Fibroblast of skin of right biceps (primary cell): ENCODE measurements at places on chromosomes 4 and X.
A peak's percentile ranks its signal among the peaks of the same experiment; 100 is the strongest.

DNA sequence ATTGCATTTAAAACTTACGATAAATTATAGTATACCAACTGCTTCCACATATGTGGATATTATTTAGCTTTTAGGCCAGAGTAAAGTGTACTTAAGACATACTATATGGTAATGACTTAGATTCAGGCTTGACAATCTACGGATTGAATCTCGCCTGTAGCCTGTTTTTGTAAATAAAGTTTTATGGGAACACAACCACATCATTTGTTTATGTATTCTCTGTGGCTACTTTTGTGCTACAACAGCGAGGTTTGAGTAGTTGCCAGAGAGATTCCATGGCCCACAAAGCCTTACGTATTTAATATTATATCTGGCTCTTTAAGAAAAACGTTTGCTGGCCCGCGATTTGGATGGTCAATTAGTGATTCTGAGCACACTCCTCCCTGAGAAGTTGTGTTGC lies 37.6 kb downstream of the HHIP start:
- no peak for DNase-seq

- DNase-seq, result no peak
Observed at GRCh38 chr4:74439952-74440351, 5.0 kb upstream of the AREG start.

DNA sequence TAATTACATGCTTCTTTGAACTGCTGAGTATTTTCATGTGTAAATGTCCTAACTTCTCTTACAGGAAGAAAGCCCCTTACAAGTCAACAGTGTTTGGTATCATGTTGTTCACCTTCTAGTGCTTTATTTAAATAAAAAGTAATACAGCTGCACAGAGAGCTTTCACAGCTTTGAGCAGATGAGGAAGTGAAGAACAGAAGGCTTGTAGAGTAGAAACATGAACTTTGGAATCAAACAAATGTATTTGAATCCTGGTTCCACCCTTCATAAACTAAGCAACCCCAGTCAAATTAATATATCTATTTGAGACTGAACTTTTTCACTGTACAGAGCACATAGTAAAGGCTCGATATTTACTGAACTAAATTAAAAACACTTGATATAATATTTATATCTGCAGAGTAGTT lies 120.5 kb downstream of the CAMK2D start:
- DNase-seq, result no peak

GRCh38 chr4:93031431-93032098 lies 727.8 kb downstream of the GRID2 start:
- peak; percentile 2 for DNase-seq

GRCh38 chr4:83112678-83113428 lies 1.7 kb downstream of the PLAC8 start:
- DNase-seq, result peak; percentile 65

GRCh38 chr4:55447108-55447708 lies 51.5 kb downstream of the TMEM165 start:
- no peak for DNase-seq

DNA sequence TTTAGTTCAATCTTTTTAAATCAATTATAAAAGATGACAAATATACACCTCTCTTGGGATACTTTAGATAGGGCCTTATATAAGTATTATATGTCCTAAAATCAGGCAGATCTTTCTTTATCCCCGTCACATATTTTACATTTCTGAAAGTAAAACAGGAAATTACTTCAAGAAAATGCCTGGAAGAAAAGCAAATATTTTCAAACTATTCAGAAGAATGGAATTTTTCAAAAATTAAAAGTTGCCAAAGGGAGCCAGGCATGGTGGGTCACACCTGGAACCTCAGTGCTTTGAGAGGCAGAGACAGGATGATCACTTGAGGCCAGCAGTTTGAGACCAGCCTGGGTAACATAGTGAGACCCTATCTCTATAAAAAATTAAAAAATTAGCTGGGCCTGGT lies 34.4 kb downstream of the MGARP start:
- peak; percentile 78 for DNase-seq

DNA sequence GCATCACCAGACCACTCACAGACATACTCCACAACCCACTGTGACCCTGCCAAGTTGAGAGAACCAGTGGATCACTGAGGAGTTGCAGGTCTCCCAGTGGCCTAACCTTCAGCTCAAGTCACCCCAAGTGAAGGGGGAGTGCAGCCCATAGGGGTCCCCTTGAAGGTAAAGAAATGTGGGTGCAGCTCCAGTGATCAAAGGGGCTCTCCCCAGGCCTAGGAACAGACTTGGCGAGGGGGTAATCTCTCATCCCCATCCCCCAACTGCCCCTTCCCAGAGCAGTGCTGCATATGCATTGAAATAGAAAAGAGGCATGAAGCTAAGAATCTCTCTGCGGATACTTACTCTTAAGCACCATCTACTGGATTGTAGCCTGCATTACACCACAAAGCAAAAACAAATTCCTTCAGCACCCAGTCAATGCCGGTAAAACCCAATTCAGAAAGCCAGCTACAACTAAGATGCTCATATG lies 27.0 kb downstream of the MAGEE1 start:
- DNase-seq, result peak; percentile 0

DNA sequence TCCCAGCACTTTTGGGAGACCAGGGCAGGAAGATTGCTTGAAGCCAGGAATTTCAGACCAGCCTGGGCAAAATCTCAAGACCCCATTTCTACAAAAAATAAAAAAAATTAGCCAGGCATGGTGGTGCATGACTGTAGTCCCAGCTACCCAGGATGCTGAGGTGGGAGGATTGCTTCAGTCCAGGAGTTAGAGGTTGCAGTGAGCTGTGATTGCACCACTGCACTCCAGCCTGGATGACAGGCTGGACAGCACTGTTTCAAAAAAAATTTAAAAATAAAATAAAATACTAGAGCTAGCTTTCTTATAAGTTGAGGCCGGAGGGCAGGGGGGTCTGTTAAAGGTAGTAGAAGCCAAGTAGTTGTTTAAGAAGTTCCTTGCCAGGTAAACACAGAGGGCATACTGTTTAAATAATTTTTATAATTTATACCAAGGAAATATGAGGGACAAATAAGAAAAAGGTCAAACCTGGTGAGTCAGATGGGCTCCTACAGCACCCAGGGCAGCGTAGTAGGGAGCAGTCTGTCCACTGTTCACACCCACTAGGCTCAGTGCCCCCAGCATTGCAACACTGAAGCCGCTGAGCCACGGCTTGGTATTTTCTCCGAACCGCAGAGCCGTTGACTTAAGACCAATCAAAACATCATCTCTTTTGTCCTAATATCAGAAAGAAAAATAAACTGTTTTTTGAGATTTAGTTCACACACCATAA lies 17.3 kb downstream of the COQ2 start:
- DNase-seq, result peak; percentile 25

- no peak for DNase-seq
Observed at GRCh38 chrX:118717678-118718391, 9.6 kb upstream of the IL13RA1 start.

DNA sequence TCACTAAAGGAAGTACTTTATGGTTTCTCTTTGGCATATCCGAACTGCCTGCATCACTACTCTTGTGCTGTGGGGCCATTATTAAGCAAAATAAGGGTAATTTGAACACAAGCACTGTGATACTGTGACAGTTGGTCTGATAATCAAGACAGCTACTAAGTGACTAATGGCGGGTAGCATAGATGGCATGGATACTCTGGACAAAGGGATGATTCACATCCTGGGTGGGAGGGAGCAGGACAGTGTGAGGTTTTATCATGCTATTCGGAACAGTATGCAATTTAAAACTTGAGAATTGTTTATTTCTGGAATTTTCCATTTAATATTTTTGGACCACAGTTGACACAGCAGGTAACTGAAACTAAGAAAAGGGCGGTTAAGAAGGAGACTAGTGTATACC lies 52.6 kb upstream of the CITED1 start:
- DNase-seq, result peak; percentile 22

DNA sequence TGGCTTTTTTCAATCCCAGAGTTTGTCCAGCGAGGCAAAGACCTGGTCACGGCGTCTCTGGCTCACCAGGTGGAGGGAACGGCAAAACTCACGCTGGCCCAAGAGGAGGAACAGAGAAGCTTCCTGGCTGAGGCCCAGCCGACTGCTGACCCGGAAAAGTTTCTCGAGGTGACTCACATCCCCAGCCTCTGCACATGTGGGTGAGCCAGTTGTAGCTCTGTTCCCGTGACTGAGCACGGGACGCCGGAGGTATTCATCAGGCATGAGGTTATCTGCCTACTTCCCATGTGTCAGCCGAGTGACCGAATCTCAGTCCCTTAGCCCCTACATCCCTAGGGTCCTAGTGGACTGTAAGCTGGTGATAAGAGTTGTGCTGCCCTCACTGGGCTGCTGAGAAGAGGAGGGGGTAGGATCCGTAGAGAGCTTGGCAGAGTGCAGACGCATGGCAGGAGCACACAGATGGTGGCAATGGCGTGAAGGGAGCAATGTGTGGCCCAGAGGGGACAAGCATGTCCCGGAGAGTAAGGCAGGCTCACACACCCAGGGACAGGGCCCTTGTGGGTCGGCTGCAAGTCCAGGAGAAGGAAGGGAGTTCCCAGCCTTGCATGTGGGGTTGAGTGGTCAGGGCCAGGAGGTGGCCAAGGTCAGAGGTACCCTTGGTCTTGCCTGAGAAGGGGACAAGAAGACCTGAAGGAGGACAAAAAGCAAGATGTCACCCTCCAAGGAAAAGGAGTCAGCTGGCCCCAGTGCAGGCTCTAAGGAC lies 42.9 kb downstream of the EVC start:
- DNase-seq, result peak; percentile 79

GRCh38 chrX:112536544-112536943 lies 143.2 kb downstream of the LHFPL1 start:
- DNase-seq, result peak; percentile 15

DNA sequence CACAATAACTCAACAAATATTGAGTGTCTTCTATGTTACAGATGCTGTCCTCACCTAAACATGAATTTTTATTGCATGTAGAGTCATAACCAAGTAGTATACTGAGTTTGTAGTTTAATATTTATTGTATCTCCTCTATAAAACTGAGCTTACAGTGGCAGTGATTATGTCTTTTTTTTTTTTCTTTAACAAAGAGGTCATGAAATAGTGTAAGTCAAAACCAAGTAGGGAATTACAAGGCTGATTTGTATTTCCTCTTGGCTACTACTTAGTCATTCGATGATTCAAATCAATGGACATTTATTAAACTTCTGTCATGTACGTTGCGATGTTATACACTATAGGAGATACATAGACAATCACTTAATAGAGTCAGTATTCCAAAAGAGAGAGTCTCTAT lies 48.4 kb downstream of the IL15 start:
- DNase-seq, result peak; percentile 46

- DNase-seq, result no peak
Observed at GRCh38 chr4:148052448-148052847, 320.6 kb downstream of the ARHGAP10 start.

- no peak for DNase-seq
Observed at GRCh38 chr4:154836513-154836912, 55.4 kb downstream of the RBM46 start.

GRCh38 chr4:14719053-14719452 lies 283.2 kb upstream of the CPEB2 start:
- peak; percentile 18 for DNase-seq

GRCh38 chr4:140630246-140630645 lies 61.5 kb upstream of the UCP1 start:
- DNase-seq, result no peak

- DNase-seq, result peak; percentile 62
Observed at GRCh38 chrX:42748067-42748850, 29.7 kb downstream of the PPP1R2C start.

- DNase-seq, result no peak
Observed at GRCh38 chrX:19920945-19921344, 33.5 kb upstream of the SH3KBP1 start.

GRCh38 chr4:26132858-26133257 lies 188.0 kb upstream of the RBPJ start:
- no peak for DNase-seq

GRCh38 chr4:186486172-186486571 lies 69.2 kb downstream of the MTNR1A start:
- peak; percentile 42 for DNase-seq

- DNase-seq, result peak; percentile 92
Observed at GRCh38 chr4:113756005-113756410, 5.5 kb downstream of the CAMK2D start.

DNA sequence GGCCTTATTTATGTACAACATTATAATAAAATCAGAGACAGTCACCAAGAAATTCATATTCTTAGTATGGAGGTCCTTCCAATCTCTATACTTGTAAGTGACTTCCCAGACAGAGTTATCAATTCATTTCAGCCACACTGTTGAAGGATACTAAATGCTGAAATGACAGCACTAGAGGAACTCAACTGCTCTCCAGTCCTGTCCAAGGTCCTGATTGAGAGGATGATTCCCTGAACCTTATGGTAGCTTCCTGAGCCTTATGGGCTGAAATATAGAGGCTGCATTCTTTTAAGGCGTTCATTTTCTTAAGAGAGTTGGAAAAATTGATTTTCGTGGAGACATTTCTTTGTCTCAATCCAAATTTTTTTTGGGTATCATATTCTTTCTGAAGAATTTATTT lies 205.9 kb downstream of the TLL1 start:
- peak; percentile 17 for DNase-seq

- peak; percentile 86 for DNase-seq
Observed at GRCh38 chr4:98290511-98290910, 29.3 kb downstream of the RAP1GDS1 start.

DNA sequence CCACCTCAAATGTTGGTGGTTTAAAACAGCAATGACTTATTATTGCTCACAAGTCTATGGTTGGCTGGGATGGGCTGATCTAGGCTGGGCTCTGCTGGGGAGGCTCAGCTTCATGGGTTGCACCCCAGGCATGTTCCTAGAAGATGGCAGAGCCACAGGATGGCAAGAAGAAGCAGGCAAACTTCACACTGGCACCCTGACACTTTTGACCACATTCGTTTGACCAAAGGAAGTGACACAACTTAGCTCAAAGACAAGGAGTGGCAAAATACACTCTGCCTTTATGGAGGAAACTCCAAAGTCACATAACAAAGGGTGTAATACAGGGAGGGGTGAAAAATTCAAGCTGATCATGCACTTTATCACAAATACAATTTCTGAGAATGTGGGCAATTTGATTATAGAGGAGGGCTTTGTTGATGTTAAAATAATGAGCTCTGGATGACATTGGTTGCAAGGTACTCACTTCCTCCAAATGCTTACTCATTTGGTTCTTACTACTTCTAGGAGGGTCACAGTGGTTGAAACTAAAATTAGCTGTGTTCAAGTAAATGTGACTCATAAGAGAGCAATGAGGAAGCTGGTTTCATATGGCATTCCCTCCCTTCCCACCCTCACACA lies 249.2 kb upstream of the RPS6KA3 start:
- DNase-seq, result peak; percentile 91

DNA sequence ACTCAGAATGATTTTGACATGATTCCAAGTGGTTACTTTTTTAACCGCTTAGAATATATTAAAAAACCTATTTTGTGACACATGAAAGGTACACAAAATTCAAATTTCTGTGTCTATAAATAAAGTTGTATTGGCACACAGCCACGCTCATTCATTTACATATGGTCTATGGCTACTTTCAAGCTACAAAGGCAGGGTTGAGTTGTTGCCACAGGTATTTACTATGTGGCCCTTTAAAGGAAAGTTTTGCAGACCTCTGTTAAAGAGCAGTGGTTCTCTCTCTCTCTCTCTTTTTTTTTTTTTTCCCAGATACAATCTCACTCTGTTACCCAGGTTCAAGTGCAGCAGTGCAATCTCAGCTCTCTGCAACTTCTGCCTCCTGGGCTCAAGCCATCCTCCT lies 23.0 kb downstream of the GPM6B start:
- no peak for DNase-seq
